AG10803 (cell line): ENCODE measurements at places on chromosomes 12 and 14.

DNA sequence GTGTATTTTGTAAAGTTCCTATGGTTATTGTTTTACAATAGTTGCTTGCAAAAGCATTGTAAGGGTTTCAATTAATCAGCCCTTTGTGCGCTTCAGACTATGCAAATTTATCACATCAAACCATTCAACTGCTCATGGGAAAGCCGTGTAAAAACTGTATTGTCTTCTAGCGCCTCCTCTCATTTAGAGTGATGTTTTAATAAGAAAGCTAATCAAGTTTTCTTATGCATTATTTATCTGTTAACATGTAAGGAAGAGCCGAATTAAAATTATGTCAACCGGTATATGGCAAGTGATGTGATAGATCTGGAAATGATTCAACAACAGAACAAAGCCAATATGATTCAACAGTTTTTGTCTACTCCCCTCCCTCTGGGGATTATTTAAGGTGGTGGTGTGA, 92.5 kb upstream of the RFX4 start:
- no peak for DNase-seq

- DNase-seq: no peak
These were observed 787.4 kb downstream of the AACS start for GRCh38 chr12:125852679-125853078.

GRCh38 chr14:53044486-53044885, 93.6 kb upstream of the FERMT2 start:
- peak; percentile 78 for DNase-seq

DNA sequence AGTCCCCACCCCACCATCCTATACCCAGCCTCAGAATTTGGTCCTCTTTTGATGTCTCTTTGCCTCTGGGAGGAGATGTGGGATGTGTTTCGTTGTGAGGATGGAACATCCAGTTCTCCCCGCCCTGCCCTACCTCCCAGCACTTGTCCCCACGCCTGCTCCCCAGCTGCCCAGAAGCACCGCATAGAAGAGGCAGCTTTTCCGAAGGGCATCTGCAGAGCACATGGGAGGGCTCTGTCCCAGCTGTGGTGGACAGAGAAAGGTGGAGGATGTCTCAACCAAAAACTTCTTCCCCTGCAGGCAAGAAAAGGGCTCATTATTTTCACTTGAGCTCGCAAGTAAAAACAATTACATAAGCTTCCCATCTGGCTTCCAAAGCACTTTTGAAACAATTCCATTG, 302.6 kb downstream of the PCNX1 start:
- peak; percentile 62 for DNase-seq

DNA sequence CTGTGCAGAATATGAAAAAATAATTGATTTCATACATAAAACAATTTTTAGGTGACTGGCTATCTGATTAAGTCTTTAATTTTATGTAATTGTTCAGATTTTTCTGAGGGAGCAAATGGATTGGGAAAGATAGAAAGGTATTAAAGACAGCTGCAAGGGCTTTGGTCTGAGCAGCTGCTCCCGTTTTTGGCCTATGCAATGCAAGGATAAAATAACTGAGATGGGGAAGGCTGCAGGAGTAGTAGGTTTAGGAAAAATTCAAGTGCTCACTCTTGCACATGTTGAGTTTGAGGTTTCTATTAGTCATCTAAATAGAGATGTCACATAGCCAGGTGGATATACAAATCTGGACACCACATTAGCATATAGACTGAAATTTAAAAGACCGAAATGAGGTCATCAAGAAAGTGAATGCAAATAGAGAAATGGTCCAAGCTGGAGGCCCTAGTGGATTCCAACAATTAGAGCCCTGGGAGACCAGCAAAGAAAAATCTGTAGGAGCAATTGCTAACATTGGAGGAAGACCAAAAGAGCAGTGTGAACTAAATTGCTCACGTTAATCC, 144.0 kb downstream of the PPFIA2 start:
- DNase-seq: no peak

DNA sequence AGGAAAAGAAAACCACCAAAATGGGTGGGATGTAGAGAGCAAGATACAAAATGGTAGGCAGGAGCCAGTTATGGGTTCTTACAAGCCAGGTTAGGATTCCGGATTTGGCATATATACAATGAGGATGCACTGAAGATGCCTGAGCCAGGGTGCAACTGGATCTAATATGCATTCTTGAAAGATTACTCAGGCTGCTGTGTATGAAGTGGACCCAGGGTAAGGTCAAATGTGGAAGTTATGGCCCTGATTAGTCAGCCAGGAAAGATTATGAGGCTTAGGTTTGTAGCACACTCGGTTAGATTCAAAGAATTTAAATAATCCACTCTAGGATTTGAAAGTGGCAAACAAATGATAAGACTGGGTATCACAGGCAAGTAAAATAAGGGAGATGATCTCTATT, 1750.7 kb upstream of the FLRT2 start:
- DNase-seq: peak; percentile 16

GRCh38 chr14:72920008-72920407, 6.3 kb upstream of the DCAF4 start:
- no peak for DNase-seq

GRCh38 chr14:67572608-67573007, 27.5 kb downstream of the PIGH start:
- DNase-seq: no peak

DNA sequence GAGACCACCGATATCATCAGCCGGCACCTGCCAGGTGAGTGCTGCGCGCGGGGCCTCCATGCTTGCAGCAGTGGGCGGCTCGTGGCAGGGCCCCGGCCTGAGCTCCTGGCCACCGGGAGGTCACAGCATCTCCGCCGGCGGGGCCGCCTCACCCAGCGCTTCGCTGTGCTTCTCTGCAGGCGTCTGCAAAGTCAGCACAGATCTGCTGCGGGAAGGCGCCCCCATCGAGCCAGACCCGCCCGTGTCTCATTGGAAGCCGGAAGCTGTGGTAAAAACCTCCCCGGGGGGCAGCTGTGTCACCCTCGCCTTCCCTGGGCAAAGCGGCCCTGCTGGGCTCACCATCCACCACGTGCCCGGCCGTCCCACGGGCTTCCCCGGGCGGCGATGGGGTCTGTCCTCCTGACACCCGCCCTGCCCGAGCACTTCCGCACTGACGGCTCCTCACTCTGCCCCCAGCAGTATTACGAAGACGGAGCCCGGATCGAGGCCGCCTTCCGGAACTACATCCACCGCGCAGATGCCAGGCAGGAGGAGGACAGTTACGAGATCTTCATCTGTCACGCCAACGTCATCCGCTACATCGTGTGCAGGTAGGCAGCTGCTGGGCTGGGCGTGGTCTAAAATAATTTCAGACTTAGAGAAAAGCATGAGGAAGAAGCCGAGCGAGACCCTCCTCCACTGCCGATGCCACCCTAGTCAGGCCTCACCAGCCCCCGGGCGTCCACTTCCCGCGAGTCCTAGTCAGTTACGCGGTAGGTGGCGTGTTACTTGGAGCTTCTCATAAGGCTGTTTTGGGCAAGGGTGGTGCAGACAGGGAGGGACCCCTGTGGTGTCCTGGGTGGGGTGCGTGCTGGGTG, 7.1 kb downstream of the PGAM5 start:
- no peak for DNase-seq
